ENCODE measurements at places on chromosomes 4 and X.
A peak's percentile ranks its signal among the peaks of the same experiment; 100 is the strongest.

DNA sequence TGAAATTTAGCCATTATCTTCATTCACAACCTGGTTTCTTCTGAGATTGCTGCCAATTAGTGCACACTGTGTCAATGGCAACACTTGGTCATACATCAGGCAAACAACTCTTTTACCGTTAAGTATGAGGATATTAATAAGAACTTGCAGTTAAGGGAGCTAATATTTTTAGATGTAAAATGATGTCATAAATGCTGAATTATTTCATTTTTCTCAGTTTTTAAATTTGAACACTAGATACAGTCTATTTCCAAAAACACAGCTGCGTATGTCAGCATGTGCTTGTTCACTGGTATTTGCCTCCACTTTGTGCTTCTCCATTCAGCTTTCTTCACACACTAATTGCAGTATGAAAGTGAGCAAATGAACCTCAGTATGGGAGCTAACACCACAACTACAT is 1.6 kb downstream of the KLHL13 start:
- no peak for DNase-seq

- DNase-seq = no peak
These were observed 237.3 kb downstream of the NR3C2 start for GRCh38 chr4:148204892-148205291.

DNA sequence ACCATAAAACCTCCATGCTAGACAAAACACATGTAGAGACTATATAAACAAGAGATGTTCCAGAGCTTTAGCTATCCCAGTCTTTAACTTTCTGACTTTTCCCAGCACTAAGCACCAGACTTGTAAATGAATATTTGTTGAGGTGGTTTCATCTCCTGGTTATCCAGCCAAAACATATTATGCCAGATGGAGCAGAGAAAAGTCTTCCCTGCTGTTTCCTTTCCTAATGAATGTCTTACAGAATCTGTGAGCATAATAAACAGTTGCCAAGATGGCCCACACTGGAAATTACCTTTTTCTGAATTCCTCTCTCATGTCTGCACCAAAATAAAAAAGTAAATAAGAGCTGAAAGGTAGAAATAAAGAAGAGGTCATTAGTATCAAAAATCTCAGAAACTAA is 159.2 kb downstream of the TECRL start:
- peak; percentile 36 for DNase-seq

GRCh38 chrX:118022753-118023152 is 93.9 kb downstream of the KLHL13 start:
- no peak for DNase-seq

DNA sequence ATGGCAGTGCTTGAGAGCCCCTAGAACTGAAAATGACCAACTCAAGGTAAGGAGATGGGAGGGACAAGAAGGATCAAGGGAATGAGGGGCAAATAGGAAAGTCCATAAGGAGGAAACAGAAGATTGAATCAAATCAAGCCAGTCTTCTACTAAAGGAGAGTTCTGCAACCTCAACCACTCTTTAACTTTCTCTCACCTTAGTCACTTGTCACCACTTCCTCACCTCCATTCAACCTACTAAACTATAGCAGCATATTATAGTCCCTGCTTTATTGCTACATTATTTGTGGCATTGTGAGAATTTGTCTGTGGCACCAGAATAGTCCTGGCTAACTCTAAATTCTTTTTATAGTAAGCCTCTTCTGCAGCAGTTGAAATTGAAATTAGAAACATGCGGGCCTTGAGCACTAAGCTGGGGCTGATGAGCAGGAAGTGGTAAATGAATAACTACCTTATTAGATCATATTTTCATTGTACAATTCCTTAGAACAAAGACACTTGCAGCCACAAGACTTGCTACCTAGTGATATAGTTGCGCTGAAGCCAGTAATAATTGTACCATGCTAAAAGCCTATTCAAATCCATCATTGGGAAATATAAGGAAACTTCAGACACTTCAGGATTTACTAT is 336.9 kb downstream of the ZNF674 start:
- no peak for DNase-seq

DNA sequence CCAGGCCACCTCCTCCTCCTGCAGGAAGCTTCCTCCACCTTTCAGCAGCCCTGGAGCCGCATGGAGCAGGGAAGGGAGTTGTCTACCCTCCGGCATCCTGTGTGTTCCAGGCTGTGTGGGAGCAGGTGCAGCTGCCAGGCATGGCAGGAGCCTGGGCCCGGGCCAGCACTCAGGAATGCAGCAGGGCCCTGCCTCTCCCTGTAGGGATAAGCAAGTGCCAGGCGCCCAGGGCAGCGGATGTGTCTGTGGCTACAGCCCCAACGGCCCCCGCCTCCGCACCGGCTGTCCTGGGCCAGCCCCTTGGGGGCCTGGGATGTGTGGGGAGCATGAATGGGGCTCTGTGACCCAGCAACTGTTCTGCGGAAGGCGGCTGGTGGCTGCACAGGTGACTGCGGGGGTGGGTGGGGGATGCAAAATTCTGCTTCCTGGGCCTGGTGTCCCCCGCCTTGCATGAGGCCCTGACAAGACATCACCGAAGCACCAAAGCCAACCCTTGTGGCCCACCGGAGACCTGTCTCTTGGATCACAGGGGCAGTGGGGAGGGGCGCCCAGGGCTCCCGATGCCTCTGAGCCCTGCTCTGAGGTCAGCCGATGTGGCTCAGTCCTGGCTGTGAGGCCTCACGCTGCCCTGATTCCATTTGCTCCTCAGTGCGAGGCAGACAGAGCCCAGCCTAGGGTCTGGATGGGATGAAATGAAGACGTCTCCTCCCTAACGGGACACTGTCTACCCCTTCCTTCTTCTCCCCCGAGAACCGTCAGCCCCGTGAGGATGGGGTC is 1.4 kb upstream of the DOK7 start:
- DNase-seq = peak; percentile 41

- DNase-seq = no peak
These were observed 13.3 kb downstream of the STARD8 start for GRCh38 chrX:68660746-68661145.

GRCh38 chrX:15448010-15448639 is 45.0 kb downstream of the PIR start:
- DNase-seq = no peak

DNA sequence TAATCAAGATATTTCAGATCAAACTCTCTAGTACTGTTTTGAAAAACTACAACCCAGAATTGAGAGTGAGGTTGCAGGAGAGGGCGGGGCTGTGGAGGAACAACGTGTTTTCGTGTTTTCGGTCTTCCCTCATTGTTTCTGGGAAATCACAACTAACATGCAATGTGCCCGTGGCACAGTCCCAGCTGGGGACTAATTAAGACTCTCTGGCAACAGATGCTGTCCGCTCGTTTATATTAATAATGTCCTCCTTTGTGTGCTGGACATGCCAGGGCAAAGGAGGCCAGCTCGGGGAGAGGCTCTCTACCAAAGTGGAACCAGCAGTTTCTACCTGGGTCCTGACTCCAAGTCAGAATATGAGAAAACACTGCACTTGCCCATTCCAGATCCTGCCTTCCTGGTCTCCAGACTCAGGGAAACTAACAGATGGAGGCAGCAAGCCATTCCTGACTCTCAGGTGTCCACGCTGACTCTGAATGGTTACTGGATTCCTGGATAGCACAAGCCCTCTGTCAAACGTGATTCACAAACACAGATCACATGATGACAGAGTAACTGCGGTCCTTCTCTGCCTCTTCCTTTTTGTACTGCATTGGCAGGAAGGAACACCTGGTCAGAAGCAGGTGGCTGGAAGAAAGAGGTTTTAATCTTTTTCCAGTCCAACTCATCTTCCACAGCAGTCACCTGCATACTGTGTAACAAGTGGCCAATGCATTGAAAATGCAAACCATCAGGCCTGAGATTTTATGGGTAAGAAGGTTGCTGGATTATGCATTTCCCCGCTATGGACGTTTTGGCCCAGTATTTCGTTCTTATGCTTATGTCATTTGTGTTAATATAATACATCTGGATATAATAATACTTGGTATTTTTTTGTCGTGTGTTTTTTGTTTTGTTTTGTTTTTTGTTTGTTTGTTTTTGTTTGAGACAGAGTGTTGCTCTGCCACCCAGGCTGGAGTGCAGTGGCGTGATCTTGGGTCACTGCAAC is 65.0 kb downstream of the COQ2 start:
- peak; percentile 37 for DNase-seq

GRCh38 chrX:1316527-1316926 is 20.1 kb upstream of the IL3RA start:
- no peak for DNase-seq

GRCh38 chr4:160265836-160266235 is 1163.0 kb downstream of the RAPGEF2 start:
- no peak for DNase-seq

DNA sequence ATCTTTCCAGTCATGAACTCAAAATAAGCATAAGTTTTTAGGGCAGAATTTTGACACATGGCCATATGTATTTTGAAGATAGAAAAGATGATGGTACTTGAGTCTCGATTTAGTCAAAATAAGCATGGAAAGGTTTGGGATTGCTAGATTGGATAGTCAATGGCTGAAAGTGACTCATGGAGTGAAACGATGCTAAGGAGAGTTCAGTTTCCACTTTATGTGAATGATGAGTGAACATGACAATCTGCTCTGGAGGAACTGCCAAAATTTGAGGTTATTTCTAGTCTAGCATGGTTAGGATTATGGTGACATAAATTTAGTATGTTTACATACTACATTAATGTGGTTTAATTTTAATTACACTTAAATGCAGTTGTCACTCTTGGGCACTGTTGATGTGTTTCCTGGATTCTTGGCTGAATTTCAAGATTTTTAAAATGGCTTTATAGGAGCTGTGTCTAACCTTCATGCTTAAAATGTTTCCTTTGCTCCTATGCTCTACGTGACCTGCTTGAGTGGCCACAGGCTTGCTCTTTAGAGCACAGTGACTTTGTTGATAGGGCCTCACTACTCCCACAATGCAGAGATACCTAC is 17.1 kb downstream of the DDX3X start:
- no peak for DNase-seq

DNA sequence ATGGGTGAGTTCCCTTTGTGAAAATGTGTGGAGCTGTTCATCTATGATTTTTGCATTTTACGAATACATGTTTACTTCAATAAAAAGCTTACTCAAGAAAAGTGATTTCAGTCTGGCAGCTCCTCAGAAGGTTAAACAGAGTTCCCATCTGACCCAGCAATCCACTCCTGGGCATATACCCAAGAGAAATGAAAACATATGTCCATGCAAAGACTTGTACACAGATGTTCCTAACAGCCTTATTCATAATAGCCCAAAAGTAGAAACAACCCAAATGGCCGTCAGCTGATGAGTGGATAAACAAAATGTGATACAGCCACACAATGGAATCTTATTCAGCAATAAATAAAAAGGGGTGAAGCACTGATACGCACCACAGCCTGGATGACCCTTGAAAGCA is 20.8 kb downstream of the CLCN4 start:
- DNase-seq = no peak

- DNase-seq = no peak
These were observed 166.2 kb upstream of the FGF13 start for GRCh38 chrX:138877746-138878145.

DNA sequence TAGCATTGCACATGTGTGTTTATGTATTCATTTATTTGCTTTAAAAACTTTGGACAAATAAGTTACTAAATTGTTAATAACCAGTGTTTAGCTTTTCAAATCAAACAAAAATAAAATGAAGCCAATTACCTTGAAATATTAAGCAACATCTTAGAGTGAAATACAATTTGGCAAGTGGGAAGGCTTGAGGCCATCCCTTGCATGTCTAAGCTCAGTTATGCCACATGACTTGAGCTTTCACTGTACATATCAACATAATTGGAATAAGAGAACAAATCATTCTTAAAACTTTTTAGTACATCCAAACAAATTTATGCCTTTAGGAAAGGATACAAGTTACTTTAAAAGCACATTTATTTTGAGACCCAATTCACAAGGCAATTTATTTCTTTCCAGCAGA is 640.6 kb downstream of the SPRY1 start:
- no peak for DNase-seq

GRCh38 chr4:95546221-95546620 is 2.6 kb downstream of the UNC5C start:
- DNase-seq = no peak

DNA sequence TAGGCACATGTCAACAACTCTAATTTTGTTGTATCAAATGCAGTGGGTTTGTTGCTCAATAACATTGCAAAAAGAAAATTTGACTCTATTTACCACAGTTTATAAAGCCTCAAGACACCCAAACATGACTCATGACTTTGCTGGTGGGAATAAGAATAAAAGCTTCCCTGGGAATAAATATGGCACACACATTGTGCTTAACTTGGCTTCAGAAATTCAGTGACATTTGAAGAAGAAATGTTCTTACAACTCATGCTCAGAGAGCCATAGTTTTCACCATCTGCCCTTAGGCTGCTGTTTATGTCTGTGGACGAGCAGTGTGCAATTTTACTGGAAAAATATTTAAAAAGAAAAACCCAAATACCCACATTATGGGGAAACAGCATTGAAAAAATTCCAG is 60.9 kb downstream of the SPATA18 start:
- no peak for DNase-seq

DNA sequence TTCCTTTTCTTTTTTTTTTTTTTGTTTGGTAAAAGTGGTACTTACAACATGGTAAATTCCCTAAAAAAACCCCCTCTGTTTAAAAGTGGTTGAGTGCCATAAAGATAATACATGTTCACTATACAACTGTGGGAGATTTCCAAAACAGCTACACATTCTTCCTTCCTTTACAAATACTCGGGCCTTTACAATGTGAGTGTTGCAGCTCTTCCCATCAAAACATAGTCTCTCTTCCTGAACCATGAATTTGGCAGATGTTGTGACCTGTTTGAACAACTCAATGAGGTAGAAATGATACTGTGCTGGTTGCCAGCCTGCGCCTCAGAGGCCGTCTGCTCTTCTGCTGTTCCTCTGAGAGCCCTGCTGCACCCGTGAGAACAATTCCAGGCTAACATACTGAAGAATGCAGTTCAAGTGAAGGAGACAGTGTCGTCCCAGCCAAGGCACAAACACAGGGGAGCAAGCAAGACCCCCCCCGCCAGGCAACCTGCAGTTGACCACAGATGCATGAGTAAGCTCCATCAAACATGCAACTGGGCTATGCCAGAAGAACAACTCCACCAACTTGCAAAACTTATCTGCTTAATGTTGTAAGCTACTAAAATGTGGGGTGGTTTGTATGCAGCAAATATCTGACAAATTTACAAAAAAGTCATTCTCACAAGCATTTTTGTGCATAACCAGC is 645.0 kb downstream of the PCDH7 start:
- no peak for DNase-seq

- DNase-seq = no peak
These were observed 6.0 kb upstream of the IL3RA start for GRCh38 chrX:1330605-1331004.

DNA sequence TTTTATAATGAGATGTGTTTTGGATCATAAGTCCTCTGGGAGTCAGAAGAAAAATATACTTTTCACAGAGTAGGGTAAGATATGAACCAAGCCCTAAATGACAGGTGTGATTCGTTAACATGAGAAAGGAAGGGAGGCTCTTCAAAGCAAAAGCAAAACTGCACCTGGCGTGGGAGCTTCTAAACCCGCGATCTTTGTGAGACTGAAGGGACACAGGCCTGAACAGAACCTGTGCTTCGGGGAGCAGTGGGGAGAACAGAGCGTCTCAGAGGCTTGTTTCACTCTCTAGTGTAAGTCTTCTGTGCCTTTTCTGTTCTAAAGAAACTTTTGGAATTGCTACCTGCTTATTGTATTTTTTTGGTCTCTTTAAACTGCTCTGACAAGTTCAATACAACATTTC is 30.2 kb upstream of the CYP4V2 start:
- no peak for DNase-seq
